ENCODE measurements at places on chromosomes 6 and 20. TPM values are rescaled to one million over a fixed set of nuclear protein-coding genes. Genes with fewer than 3 reads are reported as not detected.

DNA sequence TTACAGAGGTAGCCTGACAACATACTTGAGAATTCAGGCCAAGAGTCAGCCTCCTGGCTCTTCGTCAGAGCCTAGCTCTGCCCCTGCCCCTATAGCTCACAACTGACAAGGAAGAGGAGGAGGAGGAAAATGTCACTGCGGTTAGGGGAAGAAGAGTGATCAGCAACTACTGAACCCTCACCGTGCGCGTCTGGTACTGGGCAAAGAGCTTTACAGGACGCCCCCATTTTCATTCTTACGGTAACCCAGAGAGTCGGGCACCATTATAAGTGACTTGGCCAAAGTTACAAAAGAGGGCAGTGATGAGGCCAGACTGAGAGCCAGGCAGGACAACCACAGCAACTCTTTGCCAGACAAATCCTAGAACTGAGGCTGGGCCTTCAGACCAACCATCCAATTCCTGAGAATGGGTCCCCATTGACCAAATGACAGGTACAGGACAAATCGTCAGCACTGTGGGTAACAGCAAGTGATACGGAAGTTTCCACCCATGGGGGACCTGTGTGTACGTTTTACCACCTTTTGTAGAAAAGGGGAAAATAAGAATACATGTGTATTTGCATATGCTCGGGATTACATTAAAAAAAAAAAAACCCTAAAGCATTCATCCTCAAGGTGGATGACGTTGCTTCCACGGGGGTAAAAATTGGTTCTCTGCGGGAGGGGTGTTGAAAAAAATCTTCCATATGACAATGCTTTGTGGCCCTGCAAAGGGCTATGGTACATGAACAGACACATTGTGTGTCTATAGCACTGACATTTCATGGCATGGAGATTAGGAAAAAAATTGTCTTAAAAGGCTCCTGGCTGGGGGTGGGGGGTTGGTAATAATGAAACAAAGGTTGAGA is 118.0 kb downstream of the NFATC2 start:
- no peak for DNase-seq
- H3K4me3 ChIP-seq: peak overlapping the region; percentile 53
- H3K4me1 ChIP-seq: peaks cover 92% of the 10 kb centered on the region
- H3K36me3 ChIP-seq: peaks cover 75% of the 10 kb centered on the region
- H3K27ac ChIP-seq: peak overlapping the region; percentile 90

The GDAP1L1 gene
- not detected for total RNA-seq

- H3K36me3 ChIP-seq: no peaks in the 10 kb centered on the region
- no peak for DNase-seq
- no peaks in the 10 kb centered on the region for H3K27me3 ChIP-seq
- H3K27ac ChIP-seq: no peak overlapping the region
These were observed 17.1 kb upstream of the GMNN start for GRCh38 chr6:24757611-24758010.

- no peak overlapping the region for H3K4me3 ChIP-seq
- no peaks in the 10 kb centered on the region for H3K36me3 ChIP-seq
- DNase-seq: no peak
- H3K27ac ChIP-seq: no peak overlapping the region
These were observed 19.5 kb downstream of the KCNQ2 start for GRCh38 chr20:63452821-63453523.

The UNC5CL gene
- 1.6 TPM for total RNA-seq

The IMPG1 gene
- not detected for total RNA-seq

DNA sequence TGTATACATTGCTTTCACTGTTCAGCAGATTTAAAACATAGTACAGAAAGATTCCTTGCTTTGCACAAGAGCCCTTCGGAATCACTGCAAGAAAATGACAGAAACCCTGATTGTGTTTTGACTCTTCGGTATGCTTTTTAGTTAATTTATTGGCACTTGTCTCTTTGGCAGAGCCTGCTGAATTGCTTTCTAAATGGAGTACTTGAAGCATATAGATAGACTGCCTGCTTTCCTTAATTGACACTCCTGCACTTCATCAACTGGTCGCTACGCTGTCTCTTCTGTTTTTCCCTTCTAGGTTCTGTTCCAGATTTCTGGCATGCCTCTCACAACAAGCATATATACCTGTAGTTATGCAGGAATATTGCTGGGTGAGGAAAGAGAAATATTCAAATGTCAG is 22.4 kb upstream of the RBM24 start:
- H3K36me3 ChIP-seq: no peaks in the 10 kb centered on the region
- peaks cover 6% of the 10 kb centered on the region for H3K27me3 ChIP-seq
- H3K4me3 ChIP-seq: no peak overlapping the region
- no peaks in the 10 kb centered on the region for H3K4me1 ChIP-seq
- H3K27ac ChIP-seq: no peak overlapping the region

DNA sequence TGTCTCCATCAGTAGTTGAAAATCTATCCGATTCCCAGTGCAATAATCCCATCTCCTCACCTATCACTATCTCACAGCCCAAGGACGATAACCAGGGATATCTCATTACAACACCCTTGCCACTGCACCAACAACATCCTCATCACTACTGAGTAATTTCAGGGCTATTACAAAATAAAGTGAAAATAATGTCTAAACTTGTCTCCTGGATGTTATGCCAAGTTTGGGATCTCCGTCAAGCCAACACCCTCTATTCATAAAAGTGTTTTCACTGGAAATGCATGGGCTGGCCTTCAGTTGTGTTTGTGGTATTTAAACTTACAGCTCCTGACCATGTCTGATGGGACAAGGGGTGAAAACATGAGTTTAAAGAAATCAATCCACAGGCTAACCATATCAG is 42.0 kb upstream of the STMND1 start:
- no peaks in the 10 kb centered on the region for H3K36me3 ChIP-seq
- H3K4me1 ChIP-seq: no peaks in the 10 kb centered on the region
- H3K27me3 ChIP-seq: peaks cover 18% of the 10 kb centered on the region

The SRMS gene
- total RNA-seq: not detected

The HLA-DOA gene
- total RNA-seq: 3.4 TPM

DNA sequence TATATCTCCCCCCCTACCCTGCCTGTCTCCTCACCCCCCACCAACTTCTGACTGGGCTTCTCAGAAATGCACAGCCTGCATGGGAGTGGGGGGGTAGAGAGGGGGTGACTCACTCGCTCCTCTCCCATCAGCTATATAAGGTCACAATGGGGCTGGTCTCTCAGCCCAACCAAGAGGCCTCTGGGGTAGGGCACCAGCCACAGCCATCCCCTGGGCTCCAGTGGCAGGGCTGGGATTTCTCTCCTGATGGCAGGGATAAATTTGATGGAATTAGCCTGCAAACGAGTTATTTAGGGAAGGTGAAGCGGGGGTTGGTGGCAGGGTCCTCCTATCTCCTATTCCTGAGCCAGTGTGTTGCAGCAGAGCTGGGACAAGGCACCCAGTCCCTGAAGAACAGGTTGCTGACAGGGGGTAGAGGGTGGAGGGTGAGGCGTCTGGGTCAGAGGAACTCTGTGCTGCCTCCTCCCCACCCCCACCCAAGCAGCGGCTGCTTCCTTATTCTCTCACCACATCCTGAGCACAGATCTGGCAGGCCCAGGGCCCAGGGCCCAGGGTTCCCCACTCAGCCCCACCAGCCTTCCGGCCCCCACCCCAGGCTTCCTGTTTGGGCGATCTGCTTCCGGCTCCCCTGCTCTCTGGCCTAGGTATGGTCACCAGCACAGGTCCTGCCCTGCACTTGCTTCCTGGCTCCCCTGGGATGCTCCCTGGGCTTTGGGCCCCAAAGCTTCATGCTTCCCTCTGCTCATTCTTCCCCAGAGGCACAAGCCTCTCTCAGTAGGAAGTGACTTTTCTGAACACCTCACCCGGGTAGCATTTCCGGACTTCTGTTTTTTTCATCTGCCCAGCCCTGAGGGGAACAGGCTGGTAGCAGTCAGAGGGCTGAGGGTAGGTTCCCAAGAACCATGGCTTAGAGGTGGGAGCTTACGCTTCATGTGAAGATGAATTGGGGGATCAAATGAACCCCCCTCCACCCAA is 4.0 kb downstream of the PPP1R18 start:
- peaks cover 24% of the 10 kb centered on the region for H3K4me1 ChIP-seq
- DNase-seq: peak; percentile 94
- no peaks in the 10 kb centered on the region for H3K27me3 ChIP-seq
- H3K4me3 ChIP-seq: peak overlapping the region; percentile 93

DNA sequence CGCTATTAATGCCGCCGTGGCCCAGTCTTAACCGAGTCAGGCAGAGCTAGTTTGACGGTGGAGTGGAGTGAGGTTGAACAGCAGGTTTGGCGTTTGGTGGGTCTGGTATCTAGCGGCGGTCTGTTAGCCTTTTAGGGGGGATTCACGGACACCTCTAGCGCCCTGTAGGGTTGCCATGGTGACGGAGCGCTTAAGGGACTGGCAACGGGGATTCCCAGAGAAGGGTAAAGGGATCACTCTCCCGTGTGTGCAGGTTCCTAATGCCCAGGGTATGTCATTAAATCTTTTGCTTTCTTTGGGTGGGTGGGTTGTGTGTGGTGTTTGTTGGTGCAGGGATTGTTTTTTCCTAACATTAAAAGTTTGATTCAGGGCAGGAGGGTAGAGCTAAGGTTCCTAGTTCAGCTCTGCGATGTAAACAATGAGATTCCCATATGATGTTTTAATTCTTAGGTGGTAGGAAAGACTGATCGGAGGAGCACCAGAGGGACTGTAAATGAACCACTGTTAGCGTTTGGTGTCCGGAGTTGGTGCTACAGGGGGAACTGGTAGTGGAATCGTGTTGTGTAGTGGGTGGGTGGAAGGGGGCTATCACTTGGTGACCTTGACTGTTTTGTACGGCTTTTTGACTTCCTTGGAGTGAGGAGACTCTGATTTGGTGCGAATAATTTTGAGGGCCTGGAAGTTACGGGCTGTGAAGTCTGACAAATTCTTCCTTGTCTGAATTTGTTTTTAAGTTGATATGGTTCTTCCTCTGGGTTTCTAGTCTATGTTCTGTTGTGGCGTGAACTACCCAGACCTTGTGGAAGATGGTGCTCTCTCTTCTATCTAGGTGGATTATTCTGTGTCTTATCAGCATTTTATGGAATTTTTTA is 5.0 kb downstream of the BRD2 start:
- peak overlapping the region; percentile 97 for H3K4me3 ChIP-seq
- H3K27me3 ChIP-seq: no peaks in the 10 kb centered on the region
- peaks cover 86% of the 10 kb centered on the region for H3K36me3 ChIP-seq
- H3K4me1 ChIP-seq: peaks cover 38% of the 10 kb centered on the region
- peak overlapping the region; percentile 98 for H3K27ac ChIP-seq
